ENCODE measurements at places on chromosomes 13 and 19.

GRCh38 chr13:105327581-105328126, 1207.8 kb downstream of the EFNB2 start:
- no peak for DNase-seq

DNA sequence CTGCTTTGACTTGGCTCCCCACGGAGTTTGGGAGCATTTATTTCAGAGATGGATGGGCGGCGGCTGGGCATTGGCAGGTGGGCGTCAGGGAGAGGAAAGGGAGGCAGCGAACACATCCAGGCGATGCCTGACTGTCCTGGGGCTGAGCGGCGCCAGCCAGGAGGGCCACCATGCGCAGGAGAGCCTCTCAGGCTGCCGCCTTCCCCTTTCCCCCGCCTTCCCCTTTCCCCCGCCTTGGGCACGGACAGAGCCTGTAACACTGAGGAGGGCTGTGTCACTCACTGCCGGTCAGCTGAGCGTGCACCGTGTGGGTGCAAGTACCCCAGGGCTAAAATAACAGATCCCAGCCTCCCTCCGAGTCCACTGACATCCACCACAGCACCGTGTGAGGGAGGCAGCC, 11.4 kb downstream of the MCF2L start:
- DNase-seq, result peak; percentile 26

- no peak for DNase-seq
These were observed 63.9 kb upstream of the GTF3A start for GRCh38 chr13:27360562-27360961.

- DNase-seq, result no peak
These were observed 53.2 kb downstream of the EPS15L1 start for GRCh38 chr19:16418597-16418962.

DNA sequence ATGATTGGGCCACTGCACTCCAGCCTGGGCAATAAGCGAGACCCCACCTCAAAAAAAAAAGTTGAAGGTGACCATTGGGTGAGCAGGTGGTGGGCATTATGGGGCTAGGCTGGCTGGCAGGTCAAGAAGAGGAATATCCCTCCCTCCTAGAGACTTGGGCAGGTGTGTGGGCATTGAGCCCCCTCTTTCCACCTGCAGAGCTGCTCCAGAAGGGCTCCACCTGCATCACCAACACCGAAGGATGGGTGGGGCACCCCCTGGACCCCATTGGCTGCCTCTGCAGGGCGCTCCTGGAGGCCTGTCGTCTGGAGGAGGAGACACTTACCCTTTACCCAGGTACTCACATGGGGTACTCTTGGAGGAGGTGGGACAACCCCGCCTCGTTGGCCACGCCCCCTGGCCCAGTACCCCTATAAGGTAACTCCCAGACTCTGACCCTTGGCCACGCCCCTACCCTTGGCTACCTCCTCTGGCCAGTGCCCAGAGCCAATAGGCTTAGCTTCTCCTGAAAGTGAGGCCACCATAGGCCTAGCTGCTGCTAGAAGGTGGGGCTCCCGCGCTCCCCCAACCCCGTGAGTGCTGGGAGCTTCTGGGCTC, 21.9 kb downstream of the ZSWIM4 start:
- DNase-seq, result no peak

DNA sequence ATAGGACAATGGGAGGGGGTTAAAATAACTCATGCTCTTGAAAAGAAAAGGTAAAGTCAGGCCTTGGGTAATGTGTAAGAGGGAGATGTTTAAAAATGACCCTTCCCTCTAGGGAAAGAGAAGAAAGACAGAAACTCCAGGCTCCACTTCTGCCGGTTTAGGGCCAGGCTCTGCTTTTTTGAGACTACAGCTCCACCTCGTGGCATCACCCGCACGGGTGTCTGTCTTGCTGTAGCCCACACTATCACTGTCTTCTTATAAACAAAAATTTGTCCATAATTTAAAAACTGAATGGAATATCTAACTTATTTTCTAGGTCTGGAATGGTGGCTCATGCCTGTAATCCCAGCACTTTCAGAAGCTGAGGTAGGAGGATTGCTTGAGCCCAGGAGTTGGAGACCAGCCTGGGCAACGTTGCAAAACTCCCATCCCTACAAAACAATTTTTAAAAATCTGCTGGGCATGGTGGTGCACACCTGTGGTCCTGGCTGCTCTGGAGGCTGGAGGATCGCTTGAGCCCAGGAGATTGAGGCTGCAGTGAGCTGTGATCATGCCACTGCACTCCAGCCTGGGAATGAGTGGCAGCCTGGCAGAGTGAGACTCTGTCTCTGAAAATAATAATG, 65.1 kb upstream of the GTF3A start:
- DNase-seq, result peak; percentile 85

DNA sequence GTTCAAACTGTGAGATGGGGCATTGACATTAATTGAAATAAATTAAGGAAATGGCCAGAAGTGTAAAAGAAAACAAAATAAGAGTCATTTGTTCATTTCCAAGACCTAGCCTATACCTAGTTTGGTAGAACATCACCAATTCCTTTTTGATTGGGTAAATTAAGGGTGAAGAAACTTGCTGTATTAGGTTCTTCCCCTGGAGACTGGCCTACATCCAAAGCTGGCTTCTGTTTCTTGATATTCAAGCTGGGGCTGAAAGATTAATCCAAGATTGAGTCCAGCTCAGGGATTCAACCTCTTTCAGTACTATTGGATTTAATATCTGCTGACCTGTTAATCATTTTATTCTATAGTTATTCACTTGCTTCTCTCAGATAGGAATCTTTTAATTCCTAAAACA, 183.2 kb downstream of the GPC6 start:
- DNase-seq, result no peak

- DNase-seq, result no peak
These were observed 140.9 kb downstream of the KCNRG start for GRCh38 chr13:50156140-50156539.

DNA sequence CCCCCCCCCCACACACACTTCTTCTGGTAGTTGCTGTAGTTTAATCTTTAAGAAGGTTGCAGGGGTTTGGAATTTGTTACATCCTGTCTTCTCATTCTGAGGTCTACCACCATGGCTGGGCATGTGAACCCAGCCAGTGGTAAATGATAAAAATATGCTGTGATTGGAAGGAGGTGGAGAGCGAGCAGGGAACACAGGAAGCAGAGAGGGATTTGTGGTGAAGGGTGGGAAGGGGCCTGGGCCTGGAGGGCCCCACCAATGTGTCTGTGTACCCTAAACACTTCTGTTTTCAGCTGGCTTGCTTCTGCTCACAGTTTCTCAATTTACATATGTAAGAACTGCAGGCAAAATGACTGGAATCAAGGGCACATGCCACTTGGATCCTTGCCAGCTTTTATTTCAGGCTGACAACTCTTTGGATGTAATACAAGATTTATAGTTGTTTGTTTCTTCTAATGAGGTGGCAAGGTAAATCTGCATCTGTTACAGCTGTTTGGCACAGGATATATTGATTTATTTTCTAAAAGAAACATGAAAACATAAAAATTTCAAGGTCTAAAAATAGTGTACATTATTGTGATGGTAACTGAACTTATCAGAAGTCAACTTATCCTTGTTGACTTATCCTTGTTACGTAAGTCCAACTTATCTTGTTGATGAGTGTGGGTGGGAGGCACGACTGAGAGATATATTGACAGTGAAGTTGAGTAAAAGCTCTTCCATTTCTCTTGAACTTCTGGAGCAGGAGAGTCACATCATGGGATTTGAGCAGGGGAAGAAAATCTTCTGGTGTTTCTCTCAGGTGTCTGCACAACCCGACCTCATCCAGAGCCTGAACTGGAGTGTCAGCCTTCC, 313.2 kb downstream of the SHISA2 start:
- DNase-seq, result peak; percentile 73

DNA sequence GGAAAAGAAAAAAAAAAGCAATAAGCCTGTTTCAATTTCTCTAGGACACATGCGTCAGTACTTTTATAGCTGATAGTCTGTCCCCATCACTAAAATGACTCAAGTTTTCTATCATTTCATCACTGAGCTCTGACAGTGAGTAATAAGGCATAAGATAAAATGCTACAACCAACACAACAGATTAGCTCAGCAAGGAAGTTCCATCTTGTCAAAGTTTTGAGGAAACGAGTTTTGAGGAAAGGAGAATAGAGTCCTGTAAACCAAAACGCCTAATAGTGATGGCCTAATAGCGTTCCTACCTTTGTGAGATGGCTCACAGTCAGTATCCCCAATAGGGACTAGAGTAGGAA, 145.1 kb downstream of the LACC1 start:
- DNase-seq, result no peak

- no peak for DNase-seq
These were observed 48.1 kb downstream of the TNFRSF19 start for GRCh38 chr13:23618341-23618740.

- no peak for DNase-seq
These were observed 4.7 kb downstream of the GPX4 start for GRCh38 chr19:1108291-1109031.

GRCh38 chr19:47315125-47315821, 5.6 kb downstream of the C5AR1 start:
- DNase-seq, result no peak

- DNase-seq, result no peak
These were observed 17.5 kb downstream of the TMED1 start for GRCh38 chr19:10818301-10819123.

DNA sequence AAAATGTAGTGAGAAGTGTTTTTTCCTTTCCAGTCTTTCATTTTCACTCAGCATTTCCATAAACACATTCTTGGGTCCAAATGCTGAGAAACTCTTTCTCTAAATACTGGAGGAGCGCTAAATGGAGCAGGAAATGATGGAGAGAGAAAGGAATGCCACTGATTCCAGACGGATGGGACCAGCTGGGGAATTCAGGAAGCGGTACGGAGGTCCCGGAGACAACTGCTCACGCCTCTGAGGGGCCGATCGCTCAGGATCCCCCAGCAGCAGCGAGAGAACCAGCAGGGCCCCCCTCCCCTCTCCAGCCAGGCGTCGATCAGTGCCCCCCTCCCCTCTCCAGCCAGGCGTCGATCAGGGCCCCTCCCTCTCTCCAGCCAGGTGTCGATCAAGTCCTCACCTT, 13.2 kb downstream of the RASA3 start:
- no peak for DNase-seq

DNA sequence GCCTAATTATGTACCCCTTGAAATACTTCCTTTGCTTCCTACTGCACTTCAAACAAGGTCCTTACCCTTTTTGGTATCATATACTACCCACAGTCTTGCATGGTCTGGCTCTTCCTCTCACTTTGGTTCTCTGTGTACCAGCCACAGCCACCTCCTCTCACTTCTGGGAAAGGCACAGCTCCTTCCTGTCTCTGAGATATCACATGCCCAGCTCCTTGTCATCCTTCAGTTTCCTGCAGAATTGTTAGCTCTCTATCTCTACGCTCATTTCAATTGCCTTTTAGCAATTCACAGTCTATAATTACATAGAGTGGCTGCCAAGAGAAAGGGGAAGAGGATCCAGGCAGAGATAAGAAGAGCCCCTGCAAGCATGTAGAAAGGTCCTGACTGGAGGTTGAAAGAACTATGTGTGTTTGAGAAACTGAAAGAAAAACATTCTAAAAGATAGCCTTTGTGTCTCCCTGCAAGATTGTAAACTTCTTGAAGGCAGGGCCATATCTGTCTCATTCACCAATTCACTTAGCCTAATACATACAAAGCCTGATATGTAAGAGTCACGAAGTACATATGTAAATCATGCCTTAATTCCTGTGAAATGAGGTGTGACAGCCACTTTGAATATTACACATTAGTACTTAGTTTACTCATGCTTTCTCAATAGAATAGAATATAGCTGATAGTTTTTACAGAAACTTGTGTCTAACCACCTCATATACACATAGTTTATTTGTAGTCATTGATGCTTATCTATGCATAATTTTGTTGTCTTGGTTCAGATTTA, 933.1 kb downstream of the DIAPH3 start:
- no peak for DNase-seq

GRCh38 chr13:98632961-98633360, 56.1 kb upstream of the STK24 start:
- no peak for DNase-seq

GRCh38 chr19:38095411-38096308, 128.4 kb downstream of the DPF1 start:
- peak; percentile 70 for DNase-seq

DNA sequence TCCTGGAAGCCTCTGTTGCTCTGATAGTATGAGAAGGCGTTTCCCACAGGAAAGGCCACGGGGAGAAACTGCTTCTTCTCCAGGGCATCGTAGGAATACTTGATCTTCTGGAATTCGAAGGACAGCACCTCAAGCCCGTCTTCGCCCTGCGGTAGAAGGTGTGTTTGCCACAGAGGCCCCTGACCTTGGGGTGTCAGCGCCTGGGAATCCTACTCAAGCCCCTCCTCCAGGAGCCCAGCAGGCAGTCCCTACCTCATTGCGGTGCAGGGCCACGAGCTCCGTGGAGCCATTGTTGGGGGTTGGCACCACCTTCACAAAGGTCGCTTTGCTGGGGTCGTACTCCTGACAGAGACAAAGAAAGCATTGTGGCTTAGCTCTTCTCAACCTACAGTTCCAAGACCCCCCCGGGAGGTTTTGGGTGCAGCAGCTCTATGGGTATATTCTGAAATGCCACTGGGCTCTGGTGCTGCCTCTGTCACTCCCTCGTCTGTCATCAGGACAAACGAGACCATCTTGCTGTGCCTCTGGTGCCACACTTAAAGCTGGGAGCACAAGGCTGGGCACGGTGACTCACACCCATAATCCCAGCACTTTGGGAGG, 3.7 kb downstream of the ATP13A1 start:
- DNase-seq, result no peak

- no peak for DNase-seq
These were observed 12.6 kb downstream of the ZNF888 start for GRCh38 chr19:52910648-52911047.

- no peak for DNase-seq
These were observed at the start of gene SLC7A9 for GRCh38 chr19:32869369-32869965. Gene SLC7A9, minus strand, starts transcription at chr19:32869767. Its CDS starts 1,233 bp downstream, at chr19:32868534.

DNA sequence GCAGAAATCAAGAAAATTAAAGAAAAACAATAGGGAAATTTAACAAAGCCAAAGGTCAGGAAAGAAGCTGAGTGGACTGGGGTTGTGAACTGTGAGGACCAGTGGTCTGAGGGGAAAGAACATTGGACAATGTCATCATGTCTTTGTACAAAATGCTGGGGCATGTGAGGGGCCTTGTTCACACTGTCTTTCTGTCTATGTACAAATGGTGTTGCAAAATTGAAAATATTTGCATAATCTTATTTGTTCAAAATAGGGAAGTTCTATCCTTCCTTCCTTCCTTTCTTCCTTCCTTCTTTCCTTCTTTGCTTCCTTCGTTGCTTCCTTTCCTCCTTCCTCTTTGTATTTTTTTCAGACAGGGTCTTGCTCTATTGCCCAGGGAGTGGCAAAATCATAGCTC, 79.2 kb upstream of the SCEL start:
- DNase-seq, result no peak

- DNase-seq, result peak; percentile 12
These were observed 8.3 kb upstream of the SYCN start for GRCh38 chr19:39212375-39212742.

GRCh38 chr19:1283207-1283916, 2.3 kb upstream of the EFNA2 start:
- no peak for DNase-seq

GRCh38 chr13:109500146-109500773, 286.1 kb downstream of the IRS2 start:
- no peak for DNase-seq
